ENCODE measurements at places on chromosomes 2 and 18.

GRCh38 chr18:48417985-48418384 lies 8.8 kb upstream of the ZBTB7C start:
- DNase-seq: no peak

GRCh38 chr2:8229546-8229986 lies 452.3 kb upstream of the ID2 start:
- DNase-seq: peak; percentile 25

DNA sequence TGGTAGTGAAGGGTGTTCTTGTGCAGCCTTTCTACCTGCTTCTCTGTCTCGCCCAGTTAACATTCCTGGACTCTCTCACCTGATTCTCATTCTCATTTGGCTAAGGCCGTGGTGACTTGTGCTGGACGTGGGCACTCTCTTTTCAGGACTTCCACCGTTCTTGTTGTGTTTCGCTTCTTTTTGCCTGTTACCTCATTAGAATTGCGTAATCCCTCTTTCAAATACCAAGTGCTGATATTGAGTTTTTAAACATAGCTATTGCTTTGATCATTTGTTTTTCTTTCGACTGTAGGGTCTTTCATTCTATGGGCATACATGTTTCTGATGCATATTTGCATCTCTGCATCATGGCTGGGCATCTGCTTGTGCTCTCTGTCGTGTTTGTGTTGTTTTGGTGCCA lies 287.0 kb downstream of the ALPK2 start:
- no peak for DNase-seq

DNA sequence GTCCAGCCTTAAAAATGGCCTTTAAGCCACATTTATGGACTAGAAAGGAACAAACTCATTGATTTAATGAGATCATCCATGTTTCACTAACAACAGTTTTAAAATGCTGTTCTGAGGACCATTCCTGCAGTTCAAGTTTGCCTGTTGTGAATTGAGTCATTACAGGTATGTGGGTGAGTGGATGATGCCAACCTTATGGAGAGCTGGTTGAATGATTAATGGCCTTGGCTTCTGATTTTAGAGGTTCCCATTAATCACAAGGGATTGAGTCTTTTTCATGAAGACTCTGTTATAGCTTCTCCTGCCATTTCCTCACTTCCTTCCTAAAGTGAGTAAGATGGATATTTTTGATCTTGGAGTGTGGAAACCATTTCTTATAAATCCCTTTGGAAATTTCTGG lies 459.8 kb upstream of the SLC14A2 start:
- no peak for DNase-seq

- DNase-seq: no peak
Observed at GRCh38 chr2:149989447-149990063, 402.0 kb upstream of the MMADHC start.

DNA sequence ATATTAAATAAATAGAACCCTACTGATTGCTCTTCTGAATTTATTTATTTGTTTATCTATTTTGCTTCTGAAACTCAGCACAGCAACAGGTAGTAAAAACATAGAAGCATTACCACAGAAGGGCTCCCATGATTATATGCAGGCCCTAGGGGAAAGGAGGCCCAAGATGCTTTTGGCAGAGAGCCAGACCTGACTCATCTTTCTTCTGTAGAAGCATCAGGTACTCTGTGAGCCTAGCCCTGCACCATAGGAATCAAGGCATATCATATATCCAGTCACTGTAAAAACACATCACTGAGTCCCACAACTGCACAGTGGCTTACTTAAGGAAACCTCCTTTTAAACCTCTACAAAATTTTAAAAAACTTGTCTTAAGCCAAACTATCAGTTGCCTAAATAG lies 1.8 kb downstream of the SCN9A start:
- DNase-seq: no peak

GRCh38 chr18:22408059-22408458 lies 9.7 kb downstream of the CTAGE1 start:
- no peak for DNase-seq

GRCh38 chr2:166593403-166593802 lies 99.4 kb upstream of the SCN7A start:
- no peak for DNase-seq

GRCh38 chr2:65386344-65386743 lies 46.1 kb downstream of the SPRED2 start:
- DNase-seq: no peak

DNA sequence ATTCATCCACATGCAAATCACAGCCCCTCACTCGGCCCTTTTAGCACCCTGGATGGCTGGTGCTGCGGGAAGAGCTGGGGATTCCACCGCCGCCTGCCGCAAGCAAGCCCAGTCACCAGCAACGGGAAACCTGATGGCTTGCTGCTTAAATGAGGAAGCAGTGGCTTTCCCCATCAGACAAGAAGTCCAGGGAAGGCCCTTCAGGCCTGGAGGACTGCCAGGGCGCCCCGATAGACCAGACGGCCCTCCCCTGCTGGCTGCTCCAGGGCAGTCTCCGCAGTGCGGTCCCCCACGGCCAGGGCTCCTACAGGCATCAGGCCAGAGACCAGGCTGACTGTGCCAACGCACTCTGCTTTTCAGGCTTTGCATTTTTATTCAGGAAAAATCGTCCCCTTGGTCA lies 439.1 kb downstream of the EIPR1 start:
- DNase-seq: no peak

DNA sequence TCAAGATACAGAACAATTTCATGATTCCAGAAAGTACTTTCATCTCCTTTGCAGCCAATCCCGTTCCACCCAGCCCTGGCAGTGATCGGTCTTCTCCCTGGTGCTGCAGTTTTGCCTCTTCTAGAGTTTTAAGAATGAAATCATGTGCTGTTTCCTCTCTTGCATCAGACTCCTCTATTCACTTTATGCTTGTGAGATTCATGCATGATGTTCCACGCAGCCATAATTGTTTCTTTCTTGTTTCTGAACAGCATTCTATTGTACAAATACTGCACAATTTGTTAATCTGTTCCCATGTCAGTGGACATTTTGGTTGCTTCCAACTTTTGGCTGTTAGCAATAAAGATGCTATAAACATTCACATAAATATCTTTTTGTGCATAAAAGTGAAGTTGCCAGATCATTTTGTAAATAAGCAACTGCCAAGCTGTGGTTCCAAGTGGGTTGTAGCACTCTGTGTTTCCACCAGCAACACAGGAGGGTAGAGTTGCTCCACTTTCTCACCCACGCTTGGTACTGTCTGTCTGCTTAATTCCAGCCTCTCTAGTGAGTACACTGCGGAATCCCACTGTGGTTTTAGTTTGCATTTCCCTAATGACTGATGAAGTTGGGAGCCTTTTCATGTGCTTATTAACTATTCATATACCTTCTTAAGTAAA lies 104.5 kb downstream of the TWIST2 start:
- DNase-seq: no peak

GRCh38 chr18:31657823-31658669 lies 26.3 kb downstream of the B4GALT6 start:
- no peak for DNase-seq

DNA sequence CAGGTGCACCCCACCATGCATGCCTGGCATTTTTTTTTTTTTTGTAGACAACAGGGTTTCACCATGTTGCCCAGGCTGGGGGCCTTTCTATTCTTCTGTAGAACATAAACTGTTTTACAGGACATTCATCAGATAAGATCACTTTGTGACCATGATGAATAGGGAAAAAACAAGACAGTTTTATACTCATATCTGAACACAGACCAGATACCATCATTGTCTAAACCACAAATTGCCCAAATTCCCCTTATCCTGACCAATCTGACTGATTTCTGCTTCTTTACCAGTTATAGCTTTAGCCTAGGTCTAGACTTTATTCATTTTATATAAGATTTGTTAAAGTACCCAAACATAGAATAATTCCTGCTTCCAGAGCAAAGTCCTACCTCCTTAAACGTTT lies 1699.3 kb upstream of the TMEFF2 start:
- no peak for DNase-seq

DNA sequence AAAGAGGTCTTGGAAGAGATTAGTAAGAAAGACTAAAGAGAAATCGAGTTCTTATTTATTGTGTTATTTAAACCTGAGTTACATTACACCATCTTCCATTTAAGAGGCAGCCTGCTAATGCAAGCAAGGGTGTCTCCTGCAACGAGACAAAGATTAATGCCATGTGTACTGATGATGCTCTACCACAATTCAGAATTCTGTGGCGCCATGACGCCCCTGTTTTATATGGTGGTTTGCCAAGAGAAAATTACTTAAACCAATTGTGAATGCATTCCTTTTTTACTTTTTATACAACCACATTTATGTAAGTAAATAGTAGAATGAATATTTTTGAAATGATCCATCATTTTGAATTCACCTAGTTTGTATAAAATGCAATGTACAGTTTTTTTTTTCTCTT lies 356.1 kb upstream of the ZEB2 start:
- no peak for DNase-seq

GRCh38 chr2:98561902-98562695 lies 46.2 kb downstream of the COA5 start:
- no peak for DNase-seq

DNA sequence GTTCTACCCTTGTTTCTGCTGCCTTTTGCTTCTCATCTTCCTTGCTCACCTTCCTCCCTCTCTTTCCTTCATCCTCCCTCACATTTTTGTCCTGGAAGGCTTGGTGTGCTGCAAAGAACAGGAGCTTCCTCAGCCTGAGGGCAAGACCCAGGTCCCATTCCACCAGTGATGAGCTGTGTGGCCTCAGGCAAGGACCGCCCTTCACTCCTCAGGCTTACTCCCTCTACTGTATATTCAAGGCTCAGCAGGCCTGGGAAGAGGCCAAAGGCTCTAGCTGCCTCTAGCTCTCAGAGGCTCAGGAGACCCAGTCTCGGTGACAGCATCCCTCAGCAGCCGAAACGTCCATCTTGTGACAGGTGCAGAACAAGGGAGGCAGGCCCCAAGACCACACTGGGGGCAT lies 97.5 kb downstream of the MRO start:
- DNase-seq: no peak

- DNase-seq: no peak
Observed at GRCh38 chr2:175111200-175111657, 56.8 kb downstream of the ATF2 start.

GRCh38 chr2:241777686-241778627 lies 1.3 kb downstream of the GAL3ST2 start:
- peak; percentile 15 for DNase-seq

DNA sequence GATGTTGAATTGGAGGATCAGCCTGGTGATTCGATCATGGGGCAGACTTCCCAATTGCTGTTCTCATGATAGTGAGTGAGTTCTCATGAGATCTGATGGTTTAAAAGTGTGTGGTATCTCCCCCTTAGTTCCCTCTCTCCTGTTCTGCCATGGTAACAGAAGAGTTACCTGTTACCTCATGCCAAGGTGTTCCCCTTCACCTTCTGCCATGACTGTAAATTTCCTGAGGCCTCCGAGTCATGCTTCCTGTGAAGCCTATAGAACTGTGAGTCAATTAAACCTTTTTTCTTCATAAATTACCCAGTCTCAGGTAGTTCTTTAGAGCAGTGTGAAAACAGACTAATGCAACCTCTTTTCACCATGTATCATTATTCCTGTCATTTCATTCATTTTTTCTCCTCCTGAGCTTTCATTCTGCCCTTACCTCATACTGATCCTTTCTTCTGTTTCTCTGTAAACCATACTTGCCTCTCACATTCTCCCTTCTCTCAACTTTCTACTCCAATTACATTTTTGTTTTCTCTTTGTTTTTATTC lies 22.0 kb downstream of the STARD6 start:
- DNase-seq: no peak

DNA sequence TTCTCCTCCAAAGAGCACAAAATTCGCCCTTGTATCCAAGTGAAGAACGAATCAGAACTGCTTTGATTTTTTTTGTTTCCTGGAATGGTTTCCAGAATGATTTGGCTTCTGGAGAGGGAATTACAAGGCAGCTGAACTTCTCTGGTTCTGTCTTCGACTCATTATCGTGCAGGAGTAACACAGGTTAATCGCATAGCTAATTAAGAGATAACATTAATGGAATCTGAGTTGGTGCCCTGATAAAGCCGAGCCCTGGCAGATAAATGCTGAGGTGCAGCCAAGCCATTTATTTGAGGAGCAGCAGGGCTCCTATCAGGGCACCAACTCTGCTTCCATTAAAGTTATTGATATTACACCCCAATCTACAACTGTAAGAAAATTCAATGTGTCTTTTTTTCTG lies 433.7 kb downstream of the ZNF521 start:
- no peak for DNase-seq

DNA sequence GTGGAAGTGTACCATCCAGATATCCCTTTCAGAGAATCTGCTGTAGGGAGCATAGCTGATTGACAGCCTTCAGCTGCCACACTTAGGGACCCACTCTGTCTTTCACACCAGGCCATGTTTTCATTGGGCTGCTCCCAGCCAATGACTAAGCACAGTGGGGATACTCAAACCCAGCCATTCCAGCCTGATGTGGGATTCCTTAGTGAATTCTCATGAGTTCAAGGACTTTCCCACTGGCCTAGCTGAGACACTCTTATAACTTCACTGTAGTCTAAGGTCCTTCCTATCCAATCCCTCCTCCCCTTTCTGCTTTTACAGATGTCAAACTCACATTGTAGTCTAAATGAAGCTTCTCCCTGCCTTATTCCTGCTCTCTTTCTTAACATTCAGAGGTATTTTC lies 201.2 kb downstream of the PIK3C3 start:
- DNase-seq: no peak

GRCh38 chr18:43751835-43752234 lies 474.5 kb upstream of the SYT4 start:
- no peak for DNase-seq

- no peak for DNase-seq
Observed at GRCh38 chr18:35803551-35803950, 168.9 kb upstream of the RMP24 start.

DNA sequence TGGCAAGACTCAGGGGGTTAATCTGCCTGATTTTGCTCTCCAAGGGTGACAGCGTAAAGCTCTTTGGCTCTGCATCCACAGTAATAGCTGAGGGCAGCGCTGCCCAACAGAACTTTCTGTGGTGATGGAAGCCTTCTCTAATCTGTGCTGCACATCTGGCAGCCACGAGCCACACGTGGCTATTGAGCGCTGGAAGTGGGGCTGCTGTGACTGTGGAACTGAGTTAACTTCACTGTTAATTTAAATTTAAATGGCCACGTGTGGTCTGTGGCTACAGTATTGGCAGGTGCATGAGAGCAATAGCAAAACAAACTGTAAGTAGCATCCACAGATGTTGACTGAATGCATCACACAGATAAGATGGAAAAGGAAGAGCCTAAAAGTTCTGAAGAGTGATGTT lies 47.3 kb upstream of the TMEM200C start:
- DNase-seq: no peak

- DNase-seq: no peak
Observed at GRCh38 chr2:237864940-237865622, 5.7 kb downstream of the RAMP1 start.

GRCh38 chr2:96100893-96101304 lies 15.5 kb downstream of the ADRA2B start:
- peak; percentile 4 for DNase-seq

- DNase-seq: peak; percentile 72
Observed at GRCh38 chr2:74778381-74779264, 55.3 kb upstream of the HK2 start.

DNA sequence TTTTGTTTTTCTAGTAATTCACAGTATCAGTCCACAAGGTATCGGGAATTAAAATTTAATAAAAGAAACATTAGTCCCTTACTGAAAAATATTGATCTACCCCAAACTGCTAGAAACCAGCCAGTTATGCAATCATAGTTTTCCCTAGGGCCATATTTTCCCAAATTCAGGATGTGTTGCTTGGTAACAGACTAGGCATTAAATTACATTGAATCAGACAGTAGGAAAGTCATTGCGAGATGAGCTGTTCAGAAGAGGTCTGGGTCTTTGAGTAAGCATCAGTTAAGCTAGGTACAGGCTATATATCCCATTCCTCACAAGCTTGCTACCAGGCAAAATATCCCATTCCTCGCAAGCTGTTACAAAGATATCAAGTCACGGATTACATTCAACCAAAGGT lies 123.0 kb upstream of the CCDC150 start:
- no peak for DNase-seq
